ENCODE measurements at places on chromosomes 7 and 10.

GRCh38 chr10:122671355-122671754 is 28.3 kb downstream of the C10orf120 start:
- no peak for DNase-seq

DNA sequence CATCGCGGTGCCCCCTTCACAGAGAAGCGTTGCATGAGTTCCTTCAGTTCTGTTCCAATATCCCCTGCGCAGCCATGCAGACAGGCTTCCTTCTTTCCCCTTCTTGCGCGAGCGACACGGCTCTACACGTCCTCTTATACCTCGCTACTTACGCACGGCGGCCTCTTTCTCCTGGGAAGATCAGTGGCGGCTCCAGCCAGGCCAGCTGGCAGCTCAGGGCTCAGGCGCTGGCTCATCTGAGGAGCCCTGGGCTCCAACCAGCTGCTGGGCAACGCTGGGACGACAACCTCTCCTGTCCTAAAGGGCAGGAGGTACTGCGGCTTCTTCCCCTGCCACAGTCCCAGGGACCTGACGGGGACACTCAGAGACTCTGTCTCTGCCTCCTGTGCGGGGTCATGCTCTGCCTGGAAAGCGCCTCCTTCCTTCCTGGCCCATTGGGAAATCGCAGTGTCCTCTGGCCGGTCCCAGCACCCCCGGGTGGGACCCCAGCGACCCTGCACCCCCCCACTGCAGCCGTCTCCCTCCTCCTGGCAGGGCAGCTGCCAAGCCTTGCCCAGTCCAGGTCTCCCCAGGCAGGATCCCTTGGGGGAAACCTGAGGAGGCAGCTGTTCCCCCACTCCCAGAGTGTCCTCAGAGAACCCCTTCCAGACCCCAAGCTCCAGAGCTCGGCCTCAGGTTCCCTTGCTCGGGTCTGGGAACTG is 5.0 kb upstream of the FAM20C start:
- DNase-seq: no peak

DNA sequence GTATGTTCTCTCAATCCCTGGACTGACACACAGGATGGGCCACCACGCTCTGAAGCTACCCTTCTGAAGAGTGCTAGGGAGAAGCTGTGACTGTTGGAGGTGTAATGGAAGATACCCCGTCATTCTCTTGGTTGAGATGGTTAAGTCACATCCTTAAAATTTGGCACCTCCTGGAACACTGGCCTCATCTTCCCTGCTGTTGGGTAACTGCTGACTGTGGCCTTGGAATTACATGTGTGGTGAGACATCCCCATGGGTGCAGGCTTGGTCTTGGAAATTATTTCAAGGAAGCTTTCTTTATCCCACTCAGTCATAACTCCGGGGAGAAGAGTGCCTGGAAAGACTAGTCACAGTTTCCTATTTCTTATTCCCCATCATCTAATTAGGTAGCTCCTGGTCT is 62.0 kb downstream of the LRMDA start:
- no peak for DNase-seq

DNA sequence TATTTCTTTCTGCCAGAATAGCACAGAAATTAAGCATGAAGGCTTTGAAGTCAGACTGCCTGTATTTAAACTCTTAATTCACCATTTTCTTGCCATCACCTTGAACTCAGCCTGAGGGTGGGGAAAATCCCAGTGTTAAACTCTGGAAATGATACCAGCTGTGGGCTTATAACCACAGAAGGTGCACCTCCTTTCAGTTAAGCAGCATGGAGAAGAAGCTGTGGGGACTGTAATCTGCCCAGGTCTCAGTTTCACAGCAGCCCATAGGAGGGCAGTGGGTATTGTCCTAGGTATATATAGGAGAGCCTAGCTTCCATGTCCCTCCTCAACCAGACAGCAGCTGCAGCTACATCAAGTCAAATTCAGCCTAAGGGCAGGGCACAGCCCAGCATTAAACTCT is 241.6 kb downstream of the HPSE2 start:
- DNase-seq: no peak

DNA sequence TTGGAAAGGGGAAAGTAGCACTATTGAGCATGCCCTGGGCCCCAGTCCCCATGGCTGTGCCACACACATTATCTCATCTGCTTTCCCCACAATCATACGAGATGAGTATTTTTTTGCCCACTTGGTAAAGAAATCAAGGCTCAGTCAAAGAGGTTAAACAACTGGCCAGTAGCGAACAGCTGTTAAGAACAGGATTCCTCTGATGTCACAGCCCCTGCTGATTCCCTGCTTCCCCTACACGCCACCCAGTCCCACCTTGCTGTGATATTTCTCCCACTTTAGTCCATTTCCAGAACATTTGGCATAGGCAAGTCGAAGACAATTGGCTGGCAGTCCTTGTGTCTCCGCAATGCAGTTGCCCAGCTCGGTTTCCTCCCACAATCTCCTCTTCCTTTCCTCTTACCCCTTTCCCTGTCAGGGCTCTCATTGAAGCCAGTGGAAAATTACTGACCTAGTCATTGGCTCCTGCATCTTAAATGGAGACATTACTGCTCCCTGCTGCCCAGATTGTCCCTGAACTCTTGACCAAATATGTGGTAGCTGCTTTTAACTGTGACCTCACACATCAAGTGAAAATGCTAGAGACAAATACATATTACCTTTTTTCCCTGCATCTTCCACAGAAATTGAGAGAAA is 56.5 kb upstream of the EEPD1 start:
- no peak for DNase-seq

DNA sequence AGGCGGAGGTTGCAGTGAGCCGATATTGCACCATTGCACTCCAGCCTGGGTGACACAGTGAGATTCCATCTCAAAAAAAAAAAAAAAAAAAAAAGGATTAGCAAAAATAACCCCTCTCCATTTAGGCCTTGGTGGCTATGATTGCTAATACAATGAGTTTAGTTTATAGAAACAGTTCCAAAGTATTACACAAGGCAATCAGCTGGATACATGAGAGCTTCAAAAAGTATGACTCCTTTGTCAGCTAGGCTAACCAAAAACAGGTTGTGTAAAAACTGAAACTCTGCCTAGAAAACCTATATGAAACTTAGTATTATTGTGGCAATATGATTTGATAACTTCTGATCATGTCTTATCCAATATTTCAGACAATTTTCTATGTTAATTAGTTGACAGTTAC is 57.2 kb downstream of the SUGCT start:
- DNase-seq: no peak

DNA sequence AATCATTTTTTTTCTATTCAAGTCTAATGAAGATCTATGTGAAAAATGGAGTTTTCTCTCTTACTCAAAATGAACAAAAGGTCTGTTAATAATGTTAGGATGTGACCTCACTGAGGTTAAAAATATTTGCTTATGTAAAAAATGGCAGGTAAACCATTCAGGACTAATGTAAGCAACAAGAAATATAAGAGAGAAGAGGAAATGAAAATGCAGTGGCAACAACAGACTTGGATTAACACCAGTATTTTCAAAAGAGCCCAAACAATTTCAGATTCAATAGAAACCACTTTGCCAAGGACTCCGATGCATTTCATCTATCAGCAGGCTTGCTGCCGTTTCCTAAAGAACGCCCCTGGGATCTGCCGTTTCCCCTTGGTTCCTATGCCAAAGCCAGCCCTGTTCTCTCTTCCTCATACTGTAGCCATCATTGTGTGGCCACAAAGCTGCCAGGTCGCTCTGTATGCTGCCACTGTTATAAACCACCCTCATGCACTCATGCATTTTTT is 66.4 kb downstream of the MTURN start:
- no peak for DNase-seq

- DNase-seq: no peak
Measured at GRCh38 chr10:132980426-132981172, 38.2 kb upstream of the CFAP46 start.

DNA sequence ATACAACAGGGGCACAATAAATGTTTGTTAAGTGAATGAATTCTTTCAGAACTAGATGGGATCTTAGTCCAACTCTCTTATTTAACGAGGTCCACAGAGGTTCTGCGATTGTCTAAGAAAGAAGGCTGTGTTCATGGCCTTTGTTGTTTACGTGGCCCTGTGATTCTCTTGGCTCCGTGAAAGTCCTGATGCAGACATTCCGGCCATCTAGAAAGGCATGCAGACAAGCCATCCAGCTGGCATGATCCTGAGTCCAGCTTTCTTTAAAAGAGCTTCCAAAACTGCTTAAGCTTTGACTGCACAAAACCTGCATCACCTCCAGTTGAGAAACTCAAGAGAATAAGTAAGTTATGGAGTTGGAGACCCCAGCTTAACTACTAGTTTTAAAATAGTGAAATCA is 26.0 kb downstream of the EGFR start:
- DNase-seq: no peak

GRCh38 chr10:104028823-104029520 is 56.7 kb downstream of the COL17A1 start:
- DNase-seq: no peak

DNA sequence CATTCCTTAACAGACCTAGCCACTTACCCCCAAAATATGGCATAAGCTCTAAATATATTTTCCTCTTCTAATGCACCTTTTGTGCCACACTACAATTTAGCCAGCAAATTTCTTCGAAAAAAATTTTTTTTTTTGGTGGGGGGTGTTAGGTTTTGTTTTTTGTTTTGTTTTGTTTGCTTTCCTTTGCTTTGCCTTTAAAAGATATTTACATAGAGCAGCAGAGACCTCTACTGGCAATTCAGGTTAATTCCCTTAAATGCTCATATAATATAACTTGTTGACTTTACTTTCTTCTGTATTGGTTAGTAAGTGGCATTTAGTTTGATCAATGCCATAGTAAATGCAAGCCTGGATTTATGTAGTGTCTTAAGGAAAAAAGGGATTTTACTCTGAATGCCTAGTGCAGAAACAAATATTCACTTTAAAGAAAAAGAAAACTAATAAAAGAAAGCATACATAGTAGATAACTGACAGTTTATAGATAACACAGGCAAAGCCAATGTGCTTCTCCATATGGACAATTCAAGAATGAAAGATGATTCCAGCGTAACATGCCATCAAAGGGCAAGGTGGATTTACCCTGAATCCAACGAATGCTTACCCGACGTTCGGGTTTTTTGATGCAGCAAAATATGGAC is 1250.6 kb downstream of the GATA3 start:
- peak; percentile 6 for DNase-seq

GRCh38 chr7:114070246-114070645 is 151.4 kb upstream of the PPP1R3A start:
- DNase-seq: no peak

DNA sequence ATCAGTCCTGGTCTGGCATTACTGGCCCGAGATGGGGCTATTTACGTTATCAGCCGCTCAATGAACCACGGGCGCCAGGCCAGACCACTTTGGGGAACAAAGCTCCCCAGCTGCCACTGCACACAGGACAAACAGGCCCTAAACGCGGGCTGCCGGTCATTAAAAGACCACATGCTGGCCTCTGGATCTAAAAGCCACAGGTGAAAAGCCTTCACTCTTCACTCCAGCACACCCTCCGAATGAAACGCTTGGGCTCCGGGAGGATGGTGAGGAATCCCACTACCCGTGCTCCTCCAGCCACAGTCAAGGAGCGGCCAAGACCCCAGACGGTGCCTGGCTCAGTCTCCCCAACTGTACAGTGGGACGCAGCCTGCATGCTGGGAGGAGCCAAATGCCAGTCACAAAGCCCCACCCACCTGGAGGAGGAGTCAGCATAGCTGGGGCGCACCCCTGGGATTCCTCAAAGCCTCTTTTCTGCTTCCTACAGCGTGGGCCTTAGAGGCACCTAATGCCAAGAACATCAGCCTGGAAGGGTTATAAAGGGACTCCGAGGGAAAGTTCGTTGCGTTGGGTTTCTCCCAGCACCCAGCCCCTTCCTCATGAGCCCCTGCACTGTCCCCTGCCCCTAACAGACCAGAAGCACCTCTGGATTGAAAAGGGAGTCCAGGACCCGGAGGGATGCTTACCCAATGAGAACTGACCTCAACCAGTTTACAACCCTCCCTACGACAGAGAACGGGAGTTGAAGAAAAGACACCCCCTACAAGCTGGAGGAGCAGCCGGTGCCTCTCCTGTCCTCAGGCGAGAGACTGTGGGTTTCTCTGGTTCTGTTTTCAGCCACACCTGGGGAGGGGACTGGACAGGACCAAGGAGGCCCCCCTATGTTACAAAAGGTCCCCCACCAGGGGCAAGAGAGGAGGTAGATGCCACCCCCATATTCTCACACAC is 4.7 kb downstream of the PDGFA start:
- DNase-seq: no peak

- DNase-seq: peak; percentile 29
Measured at GRCh38 chr7:92135052-92135889, 994 bp upstream of the CYP51A1 start.

All from NCI-H2081 (cell line).